Activated CD4-positive, alpha-beta T cell treated with anti-CD3 and anti-CD28 coated beads, Interleukin-2, amount 50 U/mL, for 4 hours (primary cell): ENCODE measurements at places on chromosomes 12 and 14.

DNA sequence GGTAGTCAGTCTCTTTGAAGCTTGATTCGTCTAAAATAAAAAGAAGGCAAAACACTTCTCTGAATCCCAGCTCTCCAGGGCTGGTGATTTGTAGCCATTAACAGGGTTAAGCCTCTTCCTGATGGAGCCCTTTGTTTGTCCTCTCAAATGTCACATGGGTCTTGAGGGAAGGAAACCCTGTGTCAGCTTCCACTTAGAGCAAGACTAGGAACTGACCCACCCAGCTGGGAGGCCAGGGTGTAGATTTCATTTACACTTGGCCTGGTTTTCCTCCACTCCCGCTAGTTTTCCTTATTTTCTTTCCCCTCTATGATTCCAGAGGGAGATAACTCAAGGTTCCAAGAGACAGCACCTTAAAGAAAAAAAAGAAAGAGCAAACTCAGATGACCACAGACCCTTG is 230.5 kb upstream of the EGLN3 start:
- DNase-seq, result no peak

GRCh38 chr12:65276916-65277530 is 1.5 kb upstream of the MSRB3 start:
- no peak for DNase-seq

- DNase-seq, result no peak
Measured at GRCh38 chr12:123868791-123869190, 103.8 kb downstream of the CCDC92 start.

DNA sequence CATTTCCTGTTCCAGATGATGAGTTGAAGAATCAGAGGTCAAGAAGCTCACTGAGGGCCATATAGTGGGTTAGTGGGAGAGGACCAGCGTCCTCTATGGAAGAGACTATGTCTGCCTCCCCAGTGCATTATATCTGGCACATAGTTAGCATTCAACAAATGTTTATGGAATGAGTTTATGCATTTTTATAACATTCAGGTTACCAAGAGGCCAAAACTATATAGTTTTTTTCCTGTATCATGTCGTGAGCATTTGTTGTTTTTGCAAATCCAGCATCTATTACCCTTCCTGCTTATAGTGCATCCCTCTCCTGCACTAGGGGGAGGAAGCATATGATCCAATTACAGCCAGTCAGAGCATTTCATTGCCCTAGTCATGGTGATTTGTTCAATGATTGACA is 60.6 kb downstream of the SUDS3 start:
- DNase-seq, result no peak

- DNase-seq, result no peak
Measured at GRCh38 chr14:91374879-91375702, 42.5 kb downstream of the CCDC88C start.

DNA sequence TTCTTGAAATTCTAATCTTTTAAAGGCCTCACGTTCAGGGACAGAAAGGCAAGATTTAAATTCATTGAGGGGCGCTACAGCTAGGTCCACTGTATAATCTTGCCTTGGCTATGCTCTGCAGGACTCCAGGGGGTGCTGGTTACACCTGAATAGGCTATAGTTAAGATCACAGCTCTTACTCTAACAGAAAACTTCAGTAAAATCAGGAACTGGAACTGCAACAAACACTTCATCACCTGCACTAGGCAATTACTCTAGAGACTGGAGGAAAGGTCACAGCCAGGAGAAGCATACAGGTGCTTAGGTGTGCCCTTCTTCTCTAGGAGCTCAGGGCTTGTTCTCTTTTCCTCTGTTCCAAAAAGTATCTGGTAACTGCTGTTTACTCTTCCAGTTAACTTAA is 20.9 kb downstream of the SLCO1C1 start:
- DNase-seq, result no peak

- DNase-seq, result no peak
Measured at GRCh38 chr12:124247331-124247730, 47.6 kb upstream of the RFLNA start.

- DNase-seq, result no peak
Measured at GRCh38 chr12:42019746-42020145, 124.9 kb downstream of the GXYLT1 start.

DNA sequence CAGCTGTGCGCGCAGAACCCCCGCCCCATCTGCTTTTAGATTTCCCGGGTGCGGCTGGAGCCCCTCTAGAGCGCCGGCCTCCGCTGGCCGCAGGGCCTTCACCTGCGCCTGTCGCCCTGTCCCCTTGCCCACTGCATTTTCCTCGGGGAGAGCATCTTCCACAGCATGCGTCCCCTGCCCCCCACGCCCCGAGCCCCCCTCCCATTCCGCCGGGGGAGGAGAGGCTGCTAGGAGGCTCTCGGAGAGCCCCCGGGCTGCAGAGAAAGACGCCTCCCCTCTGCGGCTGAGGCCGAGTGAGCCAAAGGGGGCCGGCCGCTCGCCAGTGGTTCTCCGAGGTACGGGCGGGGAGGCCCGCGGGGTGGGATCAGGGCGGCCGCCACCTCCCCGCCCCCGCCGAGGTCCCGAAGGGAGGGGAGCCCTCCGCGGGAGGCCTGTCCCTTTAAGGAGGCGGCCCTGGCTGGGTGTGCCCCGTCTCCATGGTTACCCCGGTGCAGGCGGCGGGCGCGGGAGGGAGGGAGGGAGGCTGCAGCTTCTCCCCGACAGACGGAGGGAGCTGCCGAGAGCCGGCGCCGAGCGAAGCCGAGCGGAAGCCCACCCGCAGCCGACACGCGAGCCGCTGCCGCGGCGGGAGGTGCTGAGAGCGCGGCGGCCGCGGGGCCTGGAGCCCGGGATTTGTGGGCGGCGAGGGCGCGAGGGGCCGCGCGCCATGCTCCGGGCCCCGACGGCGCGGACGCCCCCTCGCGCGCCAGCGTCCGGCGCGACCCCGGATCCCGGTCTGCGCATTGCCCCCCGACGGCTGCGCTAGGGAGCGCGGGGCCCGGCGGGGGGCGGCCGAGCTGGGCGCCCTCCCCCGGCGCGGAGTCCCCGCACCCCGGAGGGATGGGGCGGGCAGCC is at the start of gene KCNH3:
TSS of gene KCNH3 (plus strand) at position 521 of the 894 bp plus-strand sequence. CDS start 387 bp downstream, outside the sequence.
- DNase-seq, result peak; percentile 86

- no peak for DNase-seq
Measured at GRCh38 chr14:58805605-58806409, 168.0 kb downstream of the DACT1 start.

- DNase-seq, result peak; percentile 59
Measured at GRCh38 chr12:107402041-107403022, 283.3 kb upstream of the PWP1 start.

GRCh38 chr12:62319058-62319457 is 58.9 kb downstream of the USP15 start:
- no peak for DNase-seq

DNA sequence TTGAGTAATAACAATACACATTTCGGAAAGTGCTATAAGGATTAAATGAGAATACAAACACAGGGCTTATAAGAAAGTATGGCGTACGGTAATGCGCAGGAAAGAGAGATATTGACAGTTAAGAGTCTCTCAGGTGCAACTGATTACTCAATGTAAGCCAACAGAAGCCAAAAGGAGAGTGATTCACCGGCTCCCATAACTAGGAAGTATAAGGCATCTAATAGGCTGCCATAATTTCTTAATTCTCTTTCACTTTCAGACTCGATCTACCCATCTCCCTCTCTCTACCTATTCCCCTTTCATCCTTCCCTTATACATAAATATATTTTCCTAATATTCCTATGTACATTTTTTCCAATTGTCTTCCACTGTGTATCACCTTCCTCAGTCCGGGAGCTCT is 90.0 kb downstream of the MDGA2 start:
- DNase-seq, result no peak

GRCh38 chr12:5222011-5222461 is 178.4 kb downstream of the KCNA5 start:
- DNase-seq, result no peak

GRCh38 chr14:72418806-72419205 is 475.1 kb downstream of the DPF3 start:
- no peak for DNase-seq

GRCh38 chr12:42372154-42372791 is 46.3 kb downstream of the PPHLN1 start:
- DNase-seq, result no peak

GRCh38 chr14:68543516-68543915 is 249.4 kb downstream of the ZFP36L1 start:
- no peak for DNase-seq

DNA sequence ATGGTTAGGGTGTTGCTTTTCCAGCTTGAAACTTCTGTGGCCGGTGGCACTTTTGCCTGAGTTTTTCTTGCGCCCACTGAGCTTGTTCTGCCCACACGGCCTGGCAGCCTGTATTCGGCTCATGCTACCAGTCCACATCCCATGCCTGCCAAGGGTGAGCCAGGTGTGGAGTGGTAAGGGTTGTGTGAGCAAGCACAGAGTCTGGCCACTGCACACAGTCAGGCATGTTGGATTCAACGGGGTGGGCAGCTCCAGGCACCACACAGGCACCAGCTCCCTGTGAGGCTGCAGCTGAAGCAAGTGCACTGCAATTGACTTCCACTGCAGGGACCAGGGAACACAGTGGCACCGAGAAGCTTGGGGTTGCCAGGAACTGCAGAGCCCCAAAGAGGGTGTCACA is 18.8 kb upstream of the NTS start:
- no peak for DNase-seq

DNA sequence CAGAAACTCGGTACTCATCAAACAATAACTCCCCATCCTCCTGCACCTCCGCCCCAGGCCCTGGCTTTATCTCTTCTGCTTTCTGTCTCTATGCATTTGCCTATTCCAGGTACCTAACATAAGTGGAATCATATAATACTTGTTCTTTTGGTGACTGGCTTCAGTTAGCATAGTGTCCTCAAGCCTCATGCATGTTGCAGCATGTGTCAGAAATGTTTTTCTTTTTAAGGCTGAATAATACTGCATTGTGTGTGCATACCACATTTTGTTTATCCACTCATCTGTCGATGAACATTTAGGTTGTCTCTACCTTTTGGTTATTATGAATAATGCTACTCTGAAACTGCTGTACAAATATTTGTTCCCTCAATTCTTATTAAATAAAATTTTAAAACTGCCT is 117.1 kb downstream of the KICS2 start:
- DNase-seq, result no peak

- DNase-seq, result peak; percentile 4
Measured at GRCh38 chr12:111596985-111597830, 1.9 kb downstream of the ATXN2 start.

- DNase-seq, result peak; percentile 71
Measured at GRCh38 chr14:96275177-96276112, 19.4 kb downstream of the BDKRB1 start.

DNA sequence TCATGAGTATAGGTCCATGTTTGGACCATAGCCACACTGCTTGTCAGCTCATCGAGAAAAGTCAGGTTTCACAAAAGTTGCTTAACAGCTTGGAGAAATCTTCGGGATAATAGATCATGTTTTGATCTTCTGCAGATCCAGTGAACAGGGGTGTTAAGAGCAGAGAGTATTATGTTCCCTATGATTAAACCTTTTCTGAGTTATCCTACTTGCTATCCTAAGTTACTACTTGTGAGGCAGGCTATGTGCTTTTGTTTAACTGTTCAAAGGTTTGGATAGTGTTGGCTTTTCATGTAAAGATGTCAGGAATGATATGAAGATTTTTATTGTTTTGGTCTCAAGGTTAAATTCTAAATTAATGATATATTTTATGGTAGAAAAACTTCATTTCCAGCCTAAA is 11.1 kb downstream of the NAA30 start:
- no peak for DNase-seq

- no peak for DNase-seq
Measured at GRCh38 chr12:4830556-4831210, 79.0 kb upstream of the KCNA1 start.

DNA sequence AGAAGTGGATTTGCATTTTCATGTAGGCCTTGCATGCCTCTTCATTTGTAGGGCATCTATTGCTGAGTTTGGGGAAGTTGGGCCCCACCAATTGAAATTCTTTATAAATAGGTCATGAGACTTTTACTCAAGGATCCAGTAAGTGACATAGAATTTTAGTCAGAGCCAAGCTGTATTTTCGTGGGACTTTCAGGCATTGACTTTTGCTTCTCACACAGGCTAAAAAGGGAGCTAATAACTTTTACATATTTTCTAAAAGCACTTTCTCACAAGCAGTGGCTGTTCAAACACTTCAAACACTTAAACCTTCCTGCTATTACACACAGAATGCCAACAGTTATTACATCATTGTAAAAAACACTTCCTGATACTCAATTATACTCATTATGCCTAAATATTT is 260.5 kb downstream of the MSRB3 start:
- DNase-seq, result no peak

DNA sequence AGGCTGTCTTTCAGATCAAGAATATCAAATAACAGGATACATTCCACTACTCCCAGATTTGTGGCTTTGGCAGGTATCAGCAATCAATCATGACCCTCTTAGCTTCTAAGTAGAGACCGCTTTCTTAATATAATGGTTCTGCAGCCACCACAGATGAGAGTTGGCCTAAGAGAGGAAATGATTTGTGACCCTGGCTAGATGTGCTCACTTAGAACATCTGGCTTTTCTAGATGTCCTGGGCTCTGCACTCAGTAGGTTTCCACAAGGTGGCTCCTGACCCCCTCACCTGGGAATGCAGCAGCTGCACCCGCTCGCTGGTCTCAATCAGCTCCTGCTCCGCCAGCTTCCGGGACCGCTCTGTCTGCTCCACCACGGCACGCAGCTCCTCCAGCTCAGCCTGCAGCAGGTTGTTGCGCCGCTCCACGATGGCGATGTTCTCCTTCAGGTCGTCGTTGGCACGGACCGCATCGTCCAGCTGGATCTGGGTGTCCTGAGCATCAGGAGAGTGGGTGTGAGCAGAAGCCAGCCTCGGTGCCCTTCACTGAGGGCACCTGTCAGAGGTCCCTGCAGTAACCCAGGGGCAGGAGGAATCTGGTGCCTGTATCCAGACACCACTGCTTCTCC is 8.9 kb downstream of the CMTM5 start:
- DNase-seq, result no peak

- no peak for DNase-seq
Measured at GRCh38 chr14:106633721-106634120, 1107.3 kb downstream of the TMEM121 start.

GRCh38 chr14:61461808-61462275 is 140.5 kb downstream of the PRKCH start:
- no peak for DNase-seq

GRCh38 chr12:11894890-11895289 is 175.8 kb upstream of the BCL2L14 start:
- DNase-seq, result no peak

- DNase-seq, result peak; percentile 19
Measured at GRCh38 chr12:109264095-109264942, 44.8 kb downstream of the FOXN4 start.

- no peak for DNase-seq
Measured at GRCh38 chr12:12731785-12732184, 14.6 kb downstream of the CDKN1B start.

- DNase-seq, result no peak
Measured at GRCh38 chr14:93305725-93306418, 27.0 kb downstream of the BTBD7 start.

- no peak for DNase-seq
Measured at GRCh38 chr12:74959657-74960056, 250.0 kb downstream of the KCNC2 start.

DNA sequence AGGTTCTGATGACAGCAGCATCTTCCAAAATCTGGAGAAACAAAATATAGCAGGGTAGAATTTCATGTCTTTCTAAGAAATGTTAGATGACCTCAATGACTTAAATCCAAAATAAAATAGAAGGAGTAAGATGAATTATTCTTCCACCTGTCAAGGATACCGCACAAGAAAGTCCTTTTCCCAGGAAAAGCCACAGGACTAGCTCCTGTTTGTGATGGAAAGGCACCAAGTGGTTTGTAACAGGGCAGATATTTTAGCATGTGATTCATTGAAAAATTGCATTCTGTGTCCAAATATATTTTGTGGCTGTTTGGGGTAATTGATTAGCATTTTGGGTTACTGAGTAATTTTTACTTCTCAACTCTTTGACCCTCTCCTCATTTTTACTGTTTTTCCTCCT is 2.7 kb downstream of the CD163L1 start:
- no peak for DNase-seq
